ENCODE measurements at places on chromosomes 3 and 15. TPM values are rescaled to one million over a fixed set of nuclear protein-coding genes. Genes with fewer than 3 reads are reported as not detected.
A peak's percentile ranks its signal among the peaks of the same experiment; 100 is the strongest.

DNA sequence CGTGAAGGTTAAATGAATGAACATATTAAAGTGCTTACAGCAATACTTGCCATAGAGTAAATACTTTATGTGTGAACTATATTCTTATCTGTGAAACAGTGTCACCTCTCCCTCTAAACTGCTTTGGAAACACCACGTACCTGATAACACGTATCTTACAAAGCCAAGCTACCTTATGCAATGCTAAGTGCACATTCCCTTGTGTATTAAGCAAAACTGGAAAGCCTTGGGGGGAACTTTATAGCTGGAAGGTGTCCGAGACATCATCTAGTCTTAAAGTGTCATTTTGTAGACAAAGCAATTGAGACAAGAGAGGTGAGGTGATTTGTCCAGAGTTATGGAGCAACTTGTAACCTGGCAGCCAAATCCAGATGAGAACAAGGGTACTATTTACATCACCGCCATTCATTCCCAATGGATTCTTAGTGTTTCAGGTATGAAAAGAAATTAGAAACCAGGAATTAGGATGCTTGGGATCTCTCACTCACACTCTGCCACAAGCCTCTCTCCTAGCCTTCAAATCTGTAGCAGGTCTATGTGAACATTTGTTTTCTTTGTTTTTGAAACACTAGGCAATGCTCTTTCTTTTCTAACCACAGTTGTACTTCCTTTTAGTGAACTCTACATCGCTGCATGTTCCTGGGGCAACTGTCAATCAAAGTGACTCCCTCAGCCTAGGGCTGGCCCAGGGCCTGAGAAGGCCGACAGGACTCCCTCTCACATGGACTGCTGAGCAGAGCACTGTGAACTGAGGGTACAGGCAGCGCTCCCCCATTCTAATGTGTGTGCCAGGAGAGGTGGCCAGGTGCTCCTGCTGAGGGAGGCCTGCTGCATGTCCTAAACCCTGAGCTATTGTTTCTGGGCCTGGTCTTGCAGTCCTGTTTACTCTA is 13.9 kb upstream of the MGLL start:
- no peak for DNase-seq

The PAQR5 gene
- 0.74 TPM for total RNA-seq

The CCR8 gene
- not detected for total RNA-seq

- peak; percentile 22 for DNase-seq
These were observed 166.9 kb upstream of the UMPS start for GRCh38 chr3:124563376-124563775.

The C3orf70 gene
- total RNA-seq = 2.9 TPM

- DNase-seq = no peak
These were observed 17.8 kb downstream of the TLE3 start for GRCh38 chr15:70079888-70080287.

The SLC2A2 gene
- total RNA-seq = 0.26 TPM

GRCh38 chr3:184300378-184300720 is 1.3 kb downstream of the PSMD2 start:
- no peak for DNase-seq

DNA sequence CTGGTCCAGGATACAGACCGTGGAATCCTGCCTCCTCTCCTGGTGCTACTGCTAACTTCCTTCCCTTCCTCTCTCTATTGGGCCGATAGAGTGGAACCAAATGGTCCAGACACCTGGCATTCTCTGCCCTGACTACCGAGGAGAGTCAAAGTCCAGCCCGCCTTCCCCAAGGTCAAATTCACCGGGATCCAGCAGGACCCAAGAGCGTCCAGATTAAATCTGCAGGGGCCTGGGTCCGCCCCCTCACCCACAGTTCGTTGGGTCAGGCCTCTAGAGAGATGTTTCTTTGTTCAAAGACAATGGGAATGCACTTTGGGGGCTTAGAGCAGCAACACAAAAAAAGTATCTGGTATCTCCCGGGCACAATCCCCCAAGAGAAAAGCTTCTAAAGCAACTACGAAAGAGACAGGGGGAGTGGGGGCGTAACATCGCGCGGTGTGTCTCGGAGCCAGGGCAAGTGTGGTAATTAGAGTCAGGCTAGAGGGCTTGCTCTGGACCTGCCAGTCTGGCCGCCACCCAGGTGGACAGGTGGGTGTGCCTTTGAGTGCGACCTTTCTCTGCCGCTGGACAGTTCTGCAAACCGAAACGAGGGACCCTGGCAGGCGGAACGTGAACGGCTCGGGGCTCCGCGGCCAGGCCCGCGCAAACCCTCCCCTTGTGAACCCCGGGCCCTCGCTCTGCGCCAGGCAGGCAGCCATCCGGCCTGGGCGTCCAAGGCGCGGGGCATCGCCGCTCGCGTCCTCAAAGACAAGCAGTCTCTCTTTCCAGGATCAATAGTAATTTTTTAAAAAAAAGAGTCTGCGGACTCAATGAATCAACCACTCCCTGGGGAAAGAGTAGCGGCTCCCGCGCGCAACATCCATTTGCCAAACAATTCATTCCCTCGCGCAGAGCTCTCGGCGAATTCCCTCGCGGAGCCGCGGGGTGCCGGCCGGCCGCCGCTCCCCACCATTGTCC is 806 bp downstream of the KLHL25 start:
- no peak for DNase-seq

DNA sequence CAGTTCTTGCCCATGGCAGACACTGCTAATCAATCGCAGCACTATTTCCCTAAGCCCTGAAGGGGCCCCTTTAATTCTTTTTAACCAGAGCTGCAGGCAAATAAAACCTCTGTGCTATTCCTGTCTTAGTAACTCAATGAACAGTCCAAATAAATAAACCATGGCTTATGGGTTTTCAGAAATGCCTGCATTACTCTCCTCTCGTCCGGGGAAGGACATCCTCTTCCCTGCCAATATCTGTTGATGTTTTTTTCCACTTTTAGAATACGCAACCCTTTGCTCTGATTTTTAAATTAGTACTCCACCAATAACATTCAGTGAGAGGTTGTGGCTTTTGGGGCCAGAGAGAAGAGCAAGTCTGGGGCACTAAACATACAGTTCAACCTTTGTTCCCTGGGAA is 35.2 kb upstream of the PRICKLE2 start:
- DNase-seq = no peak

GRCh38 chr3:116112696-116113095 is 332.6 kb downstream of the LSAMP start:
- DNase-seq = no peak

DNA sequence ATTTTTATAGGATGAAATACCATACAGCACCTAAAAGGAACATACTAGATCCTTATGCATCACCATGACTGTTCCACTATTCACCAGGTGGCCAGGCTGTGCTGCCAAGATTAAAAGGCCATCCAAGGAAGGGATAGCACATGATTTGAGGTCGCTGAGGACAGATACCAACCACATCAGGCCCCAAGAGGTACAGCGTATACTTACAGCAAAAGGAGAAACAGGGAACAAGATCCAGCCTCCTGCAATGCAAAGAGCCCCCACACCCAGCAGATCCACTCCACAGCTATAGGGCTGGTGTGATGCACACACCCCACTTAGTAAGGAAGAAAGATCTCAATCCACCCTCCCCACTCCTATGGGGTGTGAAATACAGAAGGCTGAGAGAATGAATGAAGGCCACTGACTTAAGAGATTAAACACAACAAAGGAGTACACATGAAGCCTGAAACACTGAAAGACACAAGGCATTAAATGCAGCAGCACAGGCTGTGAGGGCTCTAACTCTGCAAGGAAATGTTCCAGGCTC is 32.0 kb upstream of the ZNF445 start:
- no peak for DNase-seq

GRCh38 chr3:160540551-160540950 is 24.8 kb downstream of the KPNA4 start:
- no peak for DNase-seq

The MUC20 gene
- total RNA-seq = 2.0 TPM

DNA sequence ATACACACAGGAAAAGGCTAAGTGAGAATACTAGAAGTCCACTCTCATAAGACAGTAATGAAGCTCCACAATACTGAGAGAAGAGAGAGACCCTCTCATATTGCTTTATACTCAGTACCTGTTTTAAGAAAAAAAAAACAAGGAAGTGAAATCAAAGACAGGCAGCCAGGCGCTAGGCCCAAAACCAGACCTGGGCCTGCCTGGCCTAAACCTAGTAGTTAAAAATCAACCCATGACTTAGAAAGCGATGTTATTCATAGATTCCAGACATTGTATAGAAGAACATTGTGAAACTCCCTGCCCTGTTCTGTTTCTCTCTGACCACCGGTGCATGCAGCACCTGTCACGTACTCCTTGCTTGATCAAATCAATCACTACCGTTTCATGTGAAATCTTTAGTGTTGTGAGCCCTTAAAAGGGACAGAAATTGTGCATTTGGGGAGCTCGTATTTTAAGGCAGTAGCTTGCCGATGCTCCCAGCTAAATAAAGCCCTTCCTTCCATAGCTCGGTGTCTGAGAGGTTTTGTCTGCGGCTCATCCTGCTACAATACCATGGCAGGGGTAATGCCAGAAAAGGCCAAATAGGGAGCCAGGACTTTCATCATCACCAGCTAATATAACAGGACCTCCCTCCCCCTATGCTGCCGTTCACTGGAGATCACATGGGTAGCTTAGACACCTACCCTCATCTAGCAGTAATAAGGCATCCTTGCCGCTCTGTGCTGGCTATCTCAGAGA is 1294.1 kb downstream of the NSUN3 start:
- DNase-seq = no peak

Data from mesenteric fat pad (tissue), 1 donor.